ENCODE measurements at places on chromosomes 12 and 14. TPM values are rescaled to one million over a fixed set of nuclear protein-coding genes. Genes with fewer than 3 reads are reported as not detected.

GRCh38 chr12:127143020-127143419 lies 1124.0 kb upstream of the TMEM132C start:
- no peak for DNase-seq

The AMHR2 gene
- not detected for total RNA-seq

- no peak for DNase-seq
These were observed 24.2 kb downstream of the GOLGA3 start for GRCh38 chr12:132804426-132804861.

GRCh38 chr12:120091371-120092090 lies 25.0 kb downstream of the RAB35 start:
- DNase-seq, result no peak

The TGFB3 gene
- total RNA-seq, result 3.8 TPM

DNA sequence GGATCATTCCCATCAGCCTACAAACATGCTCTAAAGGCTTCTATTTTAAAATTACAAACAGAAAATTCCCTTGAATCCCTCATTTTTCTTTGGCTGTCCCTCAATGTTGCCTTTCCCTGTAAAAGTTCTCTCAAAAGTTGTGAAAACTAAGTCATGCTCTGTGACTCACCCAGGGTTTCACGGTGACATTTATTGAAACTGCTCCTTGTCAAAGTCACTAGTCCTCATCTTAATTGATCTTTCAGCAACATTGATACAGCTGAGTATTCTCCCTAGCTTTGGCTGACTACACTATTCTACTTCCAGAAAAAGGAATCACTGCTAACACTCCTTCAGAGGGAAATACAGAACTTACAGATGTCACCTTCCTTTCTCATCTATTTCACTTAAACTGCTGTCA lies 65.7 kb downstream of the ASCL4 start:
- no peak for DNase-seq
